ENCODE measurements at places on chromosomes 6 and 20.
A peak's percentile ranks its signal among the peaks of the same experiment; 100 is the strongest.

GRCh38 chr20:54822386-54822785, 347.0 kb downstream of the DOK5 start:
- no peak for DNase-seq

- DNase-seq, result no peak
Measured at GRCh38 chr6:170280689-170281045, 10.2 kb downstream of the DLL1 start.

- DNase-seq, result no peak
Measured at GRCh38 chr20:42472198-42472597, 717.5 kb downstream of the PTPRT start.

- DNase-seq, result no peak
Measured at GRCh38 chr20:24959591-24960301, 10.7 kb downstream of the CST7 start.

GRCh38 chr20:51533291-51534172, 9.0 kb downstream of the NFATC2 start:
- DNase-seq, result peak; percentile 6

- no peak for DNase-seq
Measured at GRCh38 chr6:154938221-154938580, 56.9 kb upstream of the TIAM2 start.

DNA sequence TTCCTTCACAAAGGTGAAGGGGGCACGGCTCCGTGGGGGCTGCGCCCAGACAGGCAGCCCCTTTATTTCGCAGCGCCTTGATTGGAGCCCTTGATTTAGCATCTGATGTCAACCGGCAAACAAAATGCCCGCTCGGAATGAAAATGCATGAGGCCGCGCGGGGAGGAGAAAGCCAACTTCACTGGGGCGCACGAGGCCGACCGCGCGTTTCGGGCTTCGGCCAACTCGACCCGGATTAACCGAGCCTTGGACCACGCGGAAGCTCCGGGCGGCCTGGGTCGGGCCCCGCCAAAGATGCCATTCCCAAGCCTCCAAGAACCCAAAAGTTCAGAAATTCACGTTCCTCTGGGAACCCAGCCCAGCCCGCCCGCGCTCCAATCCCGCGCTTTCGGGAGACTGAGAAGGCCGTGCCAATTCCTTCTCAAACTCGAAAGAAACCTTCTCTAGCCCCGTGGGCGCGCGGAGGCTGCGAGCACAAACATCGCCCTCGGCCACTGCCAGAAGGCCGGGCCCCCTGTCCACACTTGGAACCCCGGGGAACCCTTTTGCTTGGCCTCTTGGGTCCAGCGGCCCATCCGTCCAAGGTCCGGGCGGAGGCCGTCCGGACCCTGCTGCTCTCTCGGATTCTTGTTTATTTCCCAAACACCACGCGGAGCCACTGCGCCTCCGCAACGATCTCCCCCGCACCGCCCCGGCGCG, 879 bp upstream of the INSM1 start:
- no peak for DNase-seq
